ENCODE measurements at places on chromosomes 1 and 21.

GRCh38 chr21:33281096-33281652 is 15.0 kb downstream of the IL10RB start:
- DNase-seq: no peak

- peak; percentile 27 for DNase-seq
Observed at GRCh38 chr1:100459358-100460114, 78.4 kb upstream of the GPR88 start.

DNA sequence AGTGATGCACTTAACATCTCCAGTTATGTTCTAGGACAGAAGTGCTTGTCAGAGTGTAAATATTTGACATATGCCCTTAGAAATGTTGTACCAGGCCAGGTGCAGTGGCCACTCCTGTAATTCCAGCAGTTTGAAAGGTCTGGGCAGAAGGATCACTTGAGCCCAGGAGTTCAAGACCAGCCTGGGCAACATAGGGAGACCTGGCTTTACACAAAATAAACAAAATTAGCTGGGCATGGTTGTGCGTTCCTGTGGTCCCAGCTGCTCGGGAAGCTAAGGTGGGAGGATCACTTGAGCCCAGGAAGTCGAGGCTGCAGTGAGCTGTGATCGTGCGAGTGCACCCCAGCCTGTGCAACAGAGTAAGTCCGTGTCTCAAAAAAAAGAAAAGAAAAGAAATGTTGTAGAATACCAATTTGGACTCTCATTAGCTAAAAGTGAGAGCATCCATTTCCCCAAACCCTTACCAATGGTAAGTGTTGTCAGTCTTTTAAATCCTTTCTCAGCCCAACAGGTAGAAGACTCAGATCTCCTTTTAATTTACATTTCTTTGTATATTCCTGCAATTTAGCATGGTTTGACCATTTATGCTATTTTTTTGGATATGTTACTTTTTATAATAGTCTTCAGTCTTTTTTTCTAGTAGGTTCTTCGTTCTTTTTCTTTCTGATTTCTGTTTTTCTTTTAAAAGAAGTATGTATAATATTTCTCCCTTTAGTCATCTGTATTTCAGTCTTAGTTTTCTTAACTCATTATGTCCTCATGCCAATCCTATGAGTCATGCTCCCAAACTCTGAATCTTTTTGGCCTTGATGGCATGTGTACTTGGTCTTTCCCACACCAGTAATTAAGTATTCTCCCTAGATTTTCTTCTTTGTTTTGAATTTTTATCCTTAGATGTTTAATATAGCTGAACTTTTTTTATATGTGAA is 74.4 kb downstream of the CAMTA1 start:
- no peak for DNase-seq

DNA sequence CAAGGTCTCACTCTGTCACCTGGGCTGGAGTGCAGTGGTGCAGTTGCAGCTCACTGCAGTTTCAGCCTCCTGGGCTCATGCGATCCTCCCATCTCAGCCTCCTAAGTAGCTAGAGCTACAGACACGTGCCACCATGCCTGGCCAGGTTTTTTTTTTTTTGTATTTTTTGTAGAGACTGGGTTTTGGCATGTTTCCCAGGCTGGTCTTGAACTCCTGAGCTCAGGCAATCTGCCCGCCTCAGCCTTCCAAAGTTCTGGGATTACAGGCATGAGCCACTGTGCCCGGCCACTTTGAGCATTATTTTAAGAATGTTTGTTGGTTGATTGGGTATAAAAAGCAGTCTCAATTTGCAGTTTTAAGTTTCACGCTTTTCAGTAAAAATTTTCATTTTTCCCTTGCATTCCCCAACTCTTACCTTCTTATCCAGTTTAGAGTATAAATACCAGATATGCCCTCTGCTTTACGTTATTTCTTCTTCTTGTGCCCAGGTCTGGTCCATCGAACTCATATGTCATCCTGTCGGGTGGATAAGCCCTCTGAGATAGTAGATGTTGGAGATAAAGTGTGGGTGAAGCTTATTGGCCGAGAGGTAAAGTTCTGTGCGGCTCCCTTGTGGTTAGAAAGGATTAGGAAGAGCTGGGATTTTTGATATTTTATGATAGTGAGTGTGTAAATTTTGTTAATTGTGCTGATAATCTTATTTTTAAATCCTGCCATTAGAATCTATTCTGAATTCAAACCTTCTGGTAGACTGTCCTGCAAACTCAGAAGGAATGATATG is 36.0 kb downstream of the FABP3 start:
- DNase-seq: no peak

GRCh38 chr1:16975211-16975610 is 5.2 kb downstream of the MFAP2 start:
- no peak for DNase-seq

DNA sequence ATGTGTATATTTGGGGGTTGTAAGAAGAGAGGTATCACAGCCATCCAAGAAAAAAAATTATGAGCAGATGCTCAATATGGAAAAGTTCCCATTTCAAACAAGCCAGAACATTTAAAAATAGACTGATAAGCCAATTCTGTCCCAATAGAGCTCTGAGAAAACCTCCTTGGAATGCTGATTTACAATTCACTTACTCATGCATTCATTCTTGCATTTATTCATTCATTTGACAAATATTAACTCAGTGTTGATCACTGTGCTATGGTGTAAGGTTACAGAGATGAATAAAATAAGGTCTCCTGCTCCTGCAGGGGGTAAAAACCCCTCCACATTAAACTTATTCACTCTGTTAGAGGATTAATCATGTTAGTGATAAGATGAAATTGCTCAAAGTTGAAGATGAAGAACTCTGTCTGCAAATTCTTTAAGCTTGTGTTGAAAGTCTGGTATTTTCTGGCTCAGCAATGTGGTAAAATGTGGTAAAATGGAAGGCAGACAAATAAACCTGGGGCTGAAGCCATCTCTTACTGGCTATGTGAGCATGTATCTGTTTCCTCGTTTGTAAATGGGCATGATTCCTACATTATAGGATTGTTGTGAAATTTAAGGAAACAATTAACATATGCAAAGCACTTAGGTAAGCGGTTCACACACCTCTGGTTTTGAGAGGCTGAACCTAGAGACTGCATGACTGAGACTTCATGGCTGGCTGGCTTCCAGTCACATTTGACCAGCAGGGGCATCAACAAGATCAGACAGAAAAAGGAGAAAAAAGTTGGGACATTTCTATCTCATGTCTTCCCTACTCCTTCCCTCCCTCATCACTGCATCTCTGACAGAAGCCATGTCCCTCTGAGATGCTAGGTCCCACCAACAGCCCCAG is 45.0 kb upstream of the DAB1 start:
- no peak for DNase-seq

DNA sequence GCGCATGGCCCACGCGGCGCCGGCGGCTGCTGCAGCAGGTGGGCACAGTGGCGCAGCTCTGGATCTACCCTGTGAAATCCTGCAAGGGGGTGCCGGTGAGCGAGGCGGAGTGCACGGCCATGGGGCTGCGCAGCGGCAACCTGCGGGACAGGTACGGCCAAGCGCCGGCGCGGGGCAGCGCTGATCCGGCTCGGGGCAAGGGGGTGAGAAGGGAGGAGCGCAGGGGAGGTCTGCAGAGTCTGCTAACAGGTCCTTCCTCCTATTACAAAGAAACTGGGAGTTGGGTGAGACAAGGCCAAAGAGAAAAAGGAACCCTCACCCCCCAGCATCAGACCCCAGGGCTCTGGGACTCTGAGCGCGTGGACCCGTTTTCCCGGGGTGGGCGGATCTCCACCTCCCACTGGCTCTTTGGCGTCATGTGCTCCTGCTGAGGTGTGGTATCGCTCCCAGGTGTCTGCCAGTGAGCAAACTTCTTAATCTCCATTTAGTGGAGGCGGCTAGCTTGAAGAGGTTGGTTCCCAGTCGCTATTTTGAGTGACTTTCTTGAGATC is 431 bp downstream of the MTARC1 start:
- DNase-seq: peak; percentile 50

GRCh38 chr1:26542771-26543451 is 13.3 kb downstream of the RPS6KA1 start:
- no peak for DNase-seq

DNA sequence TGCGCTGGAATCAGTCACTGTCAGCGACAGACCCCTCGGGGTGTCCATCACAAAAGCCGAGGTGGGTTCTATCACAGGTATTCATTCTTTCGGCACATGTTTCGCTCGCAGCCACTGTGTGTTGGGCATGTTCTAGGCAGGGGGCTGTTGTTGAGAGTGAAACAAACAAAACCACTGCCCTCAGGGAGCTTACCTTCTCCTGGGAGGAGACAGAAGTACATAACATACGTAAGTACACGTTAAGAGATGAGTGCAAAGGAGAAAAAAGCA is 6.6 kb downstream of the ATF3 start:
- DNase-seq: no peak

- no peak for DNase-seq
Observed at GRCh38 chr1:227357927-227358302, 39.6 kb upstream of the CDC42BPA start.

GRCh38 chr1:41097105-41097504 is 75.6 kb upstream of the SLFNL1 start:
- no peak for DNase-seq

- no peak for DNase-seq
Observed at GRCh38 chr1:245805532-245805931, 650.7 kb downstream of the KIF26B start.

DNA sequence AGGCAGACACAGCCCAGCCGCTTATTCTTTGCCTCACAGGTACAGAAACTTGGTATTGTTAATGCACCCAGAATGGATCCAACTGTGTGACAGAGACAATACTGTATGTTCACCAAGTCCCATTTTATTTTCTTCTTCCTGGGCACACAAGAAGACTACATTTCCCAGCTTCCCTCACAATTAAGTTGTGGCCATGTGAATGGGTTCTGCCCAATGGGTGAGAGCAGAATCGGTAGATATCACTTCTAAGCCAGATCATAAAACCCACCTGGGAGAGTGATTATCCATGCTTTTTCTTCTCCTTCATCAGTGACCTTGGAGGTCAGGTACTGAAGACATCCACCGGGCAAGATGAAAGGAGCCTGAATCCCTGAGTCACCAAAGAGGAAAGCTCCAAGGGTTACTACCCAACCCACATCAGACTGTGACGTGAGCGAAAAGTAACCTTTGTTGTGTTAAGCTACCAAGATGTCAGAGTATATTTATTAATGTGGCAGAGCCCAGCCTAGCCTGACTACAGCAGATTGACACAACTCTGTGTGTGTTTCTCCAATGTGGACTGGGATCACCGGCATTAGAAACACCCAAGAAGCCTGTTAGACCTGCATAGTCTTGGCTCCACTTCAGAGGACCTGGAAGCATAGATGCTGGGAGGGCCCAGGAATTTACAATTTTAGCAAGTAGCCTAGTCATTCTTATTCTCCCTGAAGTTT is 79.1 kb upstream of the GRIK3 start:
- DNase-seq: no peak

DNA sequence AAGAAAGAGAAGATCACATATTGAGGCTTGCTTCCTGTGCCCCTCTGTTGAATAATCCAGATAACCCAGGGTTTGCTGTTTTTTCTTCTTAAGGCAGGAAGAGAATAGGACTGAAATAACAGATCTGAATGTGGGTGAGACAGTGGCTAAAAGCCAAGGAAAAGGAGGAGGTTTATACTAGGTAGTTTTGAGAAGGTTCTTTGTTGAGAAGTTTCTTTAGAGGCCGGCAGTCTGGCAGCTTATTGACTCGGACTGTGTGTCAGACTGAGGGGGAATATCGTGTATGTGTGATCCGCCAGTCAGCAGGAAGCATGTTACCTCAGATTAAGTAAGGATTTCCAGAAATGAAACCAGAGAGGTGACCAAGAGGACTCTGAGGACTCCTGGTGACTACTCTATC is 119.8 kb downstream of the PLA2G4A start:
- no peak for DNase-seq

DNA sequence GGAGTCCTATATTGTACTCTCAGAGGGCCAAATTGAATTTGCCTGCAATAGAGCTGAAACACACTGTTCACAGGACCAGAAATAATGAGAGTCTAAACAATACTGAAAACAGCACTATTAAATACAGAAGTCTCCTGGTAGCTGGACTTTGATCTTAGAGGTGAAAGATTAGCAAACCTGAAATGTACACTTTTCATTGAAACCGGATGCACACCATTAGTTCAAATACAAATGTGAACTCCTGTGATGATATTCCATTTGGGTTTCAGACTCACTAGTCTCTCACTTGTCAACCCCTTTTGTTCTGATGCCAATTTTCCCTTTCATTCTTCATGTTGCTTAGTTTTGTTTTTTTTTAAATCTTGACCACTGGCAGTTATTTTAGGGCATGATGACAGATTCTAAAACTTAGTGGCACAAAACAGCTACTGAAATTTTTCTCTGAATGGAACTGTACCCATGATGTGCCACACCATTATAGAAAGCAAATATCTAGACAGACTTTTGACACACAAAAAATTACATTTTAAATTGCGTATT is 5.9 kb upstream of the TNFSF4 start:
- DNase-seq: no peak

GRCh38 chr1:23592209-23592892 is 33.0 kb upstream of the ID3 start:
- no peak for DNase-seq

- DNase-seq: no peak
Observed at GRCh38 chr1:245448975-245449431, 294.2 kb downstream of the KIF26B start.

Data from D721Med (cell line).